Cardiac fibroblast (primary cell): ENCODE measurements at places on chromosomes 6 and 20.

DNA sequence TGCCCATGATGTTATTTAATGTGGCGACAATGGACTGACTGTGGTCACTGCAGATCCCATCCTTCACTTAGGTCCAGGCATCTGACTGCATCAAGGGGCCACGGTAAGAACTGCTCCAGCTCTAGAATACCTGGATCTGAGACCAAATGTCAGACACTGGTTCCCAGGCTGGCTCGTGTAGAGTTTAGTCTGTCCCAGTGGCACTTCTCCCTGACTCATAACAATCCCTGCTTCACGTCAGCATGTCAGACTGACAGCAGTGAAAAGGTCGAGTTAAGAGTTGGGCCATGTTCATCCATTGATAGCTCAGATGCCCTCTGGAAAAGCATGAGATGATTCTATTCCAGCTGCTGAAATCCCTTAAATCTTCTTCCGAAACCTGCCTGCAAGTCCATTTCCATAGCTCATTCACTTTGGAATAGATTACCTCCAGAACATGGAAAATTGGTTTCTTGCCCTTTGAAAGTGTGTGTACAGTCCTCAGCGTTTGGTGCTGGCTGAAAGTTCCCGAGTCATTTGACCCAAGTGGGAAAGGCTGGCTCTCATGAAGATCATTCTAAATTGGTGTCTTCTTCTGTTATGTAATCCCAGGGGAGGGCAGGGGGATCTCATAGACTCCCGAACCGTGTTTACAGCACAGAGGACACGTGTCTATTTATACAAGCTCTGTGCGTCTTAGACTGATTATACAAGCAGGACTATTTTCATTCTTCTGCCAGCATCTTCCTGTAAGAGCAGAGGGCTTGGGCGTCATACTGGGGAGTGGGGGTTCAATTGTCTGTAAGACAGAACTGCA, 160.8 kb downstream of the ZDHHC14 start:
- DNase-seq: no peak

GRCh38 chr6:133977983-133978895, 25.2 kb downstream of the TBPL1 start:
- DNase-seq: peak; percentile 69

DNA sequence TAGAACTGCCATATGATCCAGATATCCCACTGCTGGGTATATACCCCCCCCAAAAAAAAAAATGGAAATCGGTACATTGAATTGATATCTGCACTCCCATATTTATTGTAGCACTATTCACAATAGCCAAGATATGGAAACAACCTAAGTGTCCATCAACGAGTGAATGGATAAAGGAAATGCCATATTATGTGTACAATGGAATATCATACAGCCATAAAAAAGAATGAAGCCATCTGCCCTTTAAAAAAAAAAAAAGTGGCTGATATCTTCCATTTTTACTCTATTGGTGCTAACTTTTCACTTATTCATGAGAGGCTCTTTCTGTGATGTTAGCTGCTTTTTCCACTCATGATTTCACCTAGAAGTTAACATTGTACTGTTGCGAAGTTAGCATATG, 156.5 kb downstream of the REV3L start:
- no peak for DNase-seq

DNA sequence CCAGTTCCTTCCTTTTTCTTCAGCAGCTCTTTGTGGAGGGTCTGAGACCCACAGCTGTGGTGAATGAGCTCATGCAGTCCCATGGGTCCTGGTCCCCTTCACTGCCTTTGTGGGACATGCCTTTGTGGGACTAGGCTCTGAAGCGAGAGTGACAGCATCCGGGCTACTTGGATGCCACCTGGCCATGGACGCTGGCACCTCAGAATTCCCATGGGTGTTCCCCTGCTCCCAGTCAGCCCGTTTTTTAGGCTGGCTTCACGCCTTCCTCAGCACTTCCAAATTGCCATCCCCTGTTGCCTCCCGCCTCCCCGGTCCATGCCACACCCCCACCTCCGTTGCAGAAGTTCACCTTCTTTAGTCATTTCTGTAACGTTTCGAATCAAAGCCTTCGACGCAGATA, 45.1 kb downstream of the RAMACL start:
- DNase-seq: no peak

DNA sequence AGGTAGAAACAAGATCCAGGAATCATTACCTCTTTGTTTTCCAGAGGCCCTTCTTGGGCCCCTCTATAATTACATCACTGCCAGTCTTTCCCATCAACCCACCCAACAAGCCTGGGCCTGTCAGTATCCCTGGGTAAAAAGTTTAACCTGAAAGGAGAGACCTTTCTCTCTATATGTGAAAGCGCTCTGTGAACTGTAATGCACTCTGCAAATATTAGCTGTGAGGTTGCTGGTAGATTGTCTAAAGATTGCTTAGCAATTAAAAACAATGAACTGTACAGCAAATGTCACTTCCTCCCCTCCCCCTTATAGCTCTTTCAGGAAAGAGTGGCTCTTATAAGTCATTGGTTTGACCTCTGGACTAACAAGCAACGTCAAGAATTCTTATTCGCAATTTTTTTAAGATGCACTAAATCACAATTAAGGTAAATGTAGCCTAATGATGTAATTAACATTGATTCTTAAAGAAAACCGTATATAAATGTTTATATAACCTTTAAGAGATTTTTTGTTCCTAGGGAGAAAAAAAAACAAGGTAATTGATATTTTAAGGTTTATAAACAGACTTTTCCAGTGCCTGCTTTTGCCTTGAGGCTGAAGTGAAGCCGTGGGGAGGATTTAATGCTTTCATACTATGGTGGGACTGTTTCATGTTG, 18.4 kb downstream of the ECT2L start:
- DNase-seq: no peak
